Peyer's patch (tissue), 4 donors: ENCODE measurements at places on chromosomes 3 and 15.

GRCh38 chr3:50580683-50581458 is 11.5 kb downstream of the HEMK1 start:
- DNase-seq = no peak

DNA sequence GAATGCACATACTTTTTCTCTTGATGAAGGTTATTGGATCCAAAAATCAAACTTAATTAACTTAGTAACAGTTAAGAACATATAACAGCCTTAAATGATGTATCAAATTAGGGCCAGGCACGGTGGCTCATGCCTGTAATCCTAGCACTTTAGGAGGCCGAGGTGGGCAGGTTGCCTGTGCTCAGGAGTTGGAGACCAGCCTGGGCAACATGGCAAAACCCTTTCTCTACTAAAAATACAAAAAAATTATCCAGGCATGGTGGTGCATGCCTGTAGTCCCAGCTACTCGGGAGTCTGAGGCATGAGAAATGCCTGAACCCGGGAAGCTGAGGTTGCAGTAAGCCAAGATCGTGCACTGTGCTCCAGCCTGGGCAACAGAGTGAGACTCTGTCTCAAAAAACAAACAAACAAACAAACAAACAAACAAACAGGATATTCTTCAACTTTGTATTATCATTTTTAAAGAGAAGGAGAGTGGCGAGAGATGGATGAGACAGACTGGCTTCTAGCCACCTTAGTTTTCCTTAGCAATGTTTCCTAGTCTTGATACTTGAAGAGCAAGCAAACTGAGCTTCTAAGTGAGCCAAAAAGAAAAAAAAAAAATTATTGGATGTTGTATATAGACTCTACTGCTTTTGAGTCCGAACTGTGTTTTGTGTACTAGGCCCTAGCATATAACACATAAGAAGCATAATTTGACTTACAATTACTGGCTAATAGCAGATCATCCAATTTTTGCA is 13.8 kb downstream of the SPRED1 start:
- DNase-seq = no peak

- DNase-seq = no peak
Measured at GRCh38 chr3:169623971-169624370, 39.5 kb downstream of the MECOM start.

- no peak for DNase-seq
Measured at GRCh38 chr3:11929531-11929930, 74.7 kb upstream of the SYN2 start.

- DNase-seq = no peak
Measured at GRCh38 chr3:187979564-187979963, 174.4 kb upstream of the LPP start.

DNA sequence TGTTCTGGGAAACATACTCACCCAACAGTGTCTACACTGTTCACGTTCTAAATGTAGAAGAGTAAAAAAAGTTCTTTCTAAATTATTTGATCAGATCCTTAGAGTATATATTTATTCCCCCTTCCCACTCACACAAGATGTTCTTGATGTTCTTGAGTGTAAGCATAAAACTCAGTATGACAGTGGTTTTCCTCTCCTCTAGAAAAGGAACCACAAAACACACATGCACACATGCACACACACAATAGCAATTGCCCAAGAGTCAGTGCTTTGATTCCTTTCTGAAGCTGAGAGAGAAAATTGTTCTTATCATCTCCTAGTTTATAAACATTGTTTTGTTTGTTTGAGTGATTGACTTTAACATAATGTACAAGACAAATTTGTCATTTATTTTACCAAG is 123.2 kb upstream of the PHLDB2 start:
- no peak for DNase-seq

- DNase-seq = no peak
Measured at GRCh38 chr15:100997442-100997841, 78.3 kb downstream of the LRRK1 start.
